ENCODE measurements at places on chromosomes 4 and X.

GRCh38 chrX:140765043-140765784 lies 55.7 kb downstream of the LINC00632 start:
- peak overlapping the region; percentile 77 for H3K27ac ChIP-seq
- H3K4me3 ChIP-seq, result peak overlapping the region; percentile 60
- DNase-seq, result no peak
- H3K27me3 ChIP-seq, result no peaks in the 10 kb centered on the region
- no peaks in the 10 kb centered on the region for H3K4me1 ChIP-seq

- no peak overlapping the region for H3K4me3 ChIP-seq
- no peaks in the 10 kb centered on the region for H3K27me3 ChIP-seq
- H3K4me1 ChIP-seq, result no peaks in the 10 kb centered on the region
- no peak for DNase-seq
- no peak overlapping the region for H3K27ac ChIP-seq
These were observed 8.9 kb downstream of the HTN1 start for GRCh38 chr4:70059149-70059548.

GRCh38 chr4:172147687-172148086 lies 334.5 kb downstream of the GALNTL6 start:
- no peaks in the 10 kb centered on the region for H3K27me3 ChIP-seq
- no peak overlapping the region for H3K4me3 ChIP-seq
- H3K27ac ChIP-seq, result no peak overlapping the region

- H3K4me1 ChIP-seq, result no peaks in the 10 kb centered on the region
- DNase-seq, result no peak
- H3K36me3 ChIP-seq, result no peaks in the 10 kb centered on the region
- H3K27ac ChIP-seq, result peak overlapping the region; percentile 73
These were observed 1.3 kb downstream of the NPY1R start for GRCh38 chr4:163330916-163331628.

GRCh38 chr4:138428611-138429010 lies 186.5 kb upstream of the SLC7A11 start:
- no peaks in the 10 kb centered on the region for H3K27me3 ChIP-seq
- no peaks in the 10 kb centered on the region for H3K4me1 ChIP-seq
- no peak overlapping the region for H3K4me3 ChIP-seq
- H3K27ac ChIP-seq, result no peak overlapping the region

DNA sequence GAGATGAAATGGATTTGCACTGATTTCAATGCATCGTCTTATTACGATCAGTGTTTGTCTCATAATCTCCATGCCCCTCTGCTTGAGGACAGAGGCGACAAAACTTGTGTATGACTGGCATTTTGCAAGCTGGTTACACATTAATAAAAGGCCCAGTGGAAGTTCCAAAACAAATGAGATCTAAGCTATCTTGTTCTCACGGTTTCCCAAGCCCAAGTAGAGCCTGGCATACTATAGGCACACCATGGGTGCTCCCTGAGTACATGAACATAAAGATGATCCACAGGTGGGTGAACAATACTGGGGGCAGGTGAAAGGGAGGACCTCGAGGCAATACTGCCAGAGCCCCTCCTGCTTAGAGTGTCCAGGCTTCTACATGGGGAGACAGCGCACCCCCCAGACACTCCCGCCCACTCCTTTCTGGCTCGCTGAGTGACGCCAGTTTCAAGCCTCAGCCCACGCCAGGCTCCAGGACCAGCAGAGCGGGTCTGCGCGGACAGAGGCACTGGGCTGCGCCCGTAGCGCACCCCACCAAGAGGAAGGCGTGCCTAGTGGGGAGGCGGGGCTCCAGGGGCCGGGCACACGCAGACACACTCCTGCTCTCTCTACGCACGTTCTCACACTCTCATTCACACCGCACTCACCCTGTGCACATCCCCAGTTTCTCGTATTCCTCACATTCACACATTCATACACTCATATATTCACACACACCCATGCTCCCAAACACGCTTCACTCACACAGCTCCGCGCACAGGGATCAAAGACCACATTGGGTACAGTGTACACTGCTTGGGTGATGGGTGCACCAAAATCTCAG lies 8.9 kb upstream of the GSX2 start:
- H3K4me3 ChIP-seq, result peak overlapping the region; percentile 59
- DNase-seq, result no peak
- H3K36me3 ChIP-seq, result no peaks in the 10 kb centered on the region
- H3K27ac ChIP-seq, result peak overlapping the region; percentile 28
- peaks cover 3% of the 10 kb centered on the region for H3K4me1 ChIP-seq
- H3K27me3 ChIP-seq, result no peaks in the 10 kb centered on the region

- H3K4me1 ChIP-seq, result no peaks in the 10 kb centered on the region
- no peaks in the 10 kb centered on the region for H3K36me3 ChIP-seq
- no peaks in the 10 kb centered on the region for H3K27me3 ChIP-seq
- DNase-seq, result no peak
These were observed at the start of gene TASL for GRCh38 chrX:30577362-30577991. TASL (minus strand) TSS chrX:30577766; CDS start chrX:30560355, 17,411 bp downstream.

- no peak for DNase-seq
- H3K36me3 ChIP-seq, result no peaks in the 10 kb centered on the region
These were observed 5.0 kb upstream of the NSD2 start for GRCh38 chr4:1866189-1866661.

- H3K4me3 ChIP-seq, result no peak overlapping the region
- no peaks in the 10 kb centered on the region for H3K4me1 ChIP-seq
- H3K27ac ChIP-seq, result no peak overlapping the region
- no peaks in the 10 kb centered on the region for H3K27me3 ChIP-seq
- no peaks in the 10 kb centered on the region for H3K36me3 ChIP-seq
These were observed 53.8 kb downstream of the CXCL1 start for GRCh38 chr4:73922766-73923630.

DNA sequence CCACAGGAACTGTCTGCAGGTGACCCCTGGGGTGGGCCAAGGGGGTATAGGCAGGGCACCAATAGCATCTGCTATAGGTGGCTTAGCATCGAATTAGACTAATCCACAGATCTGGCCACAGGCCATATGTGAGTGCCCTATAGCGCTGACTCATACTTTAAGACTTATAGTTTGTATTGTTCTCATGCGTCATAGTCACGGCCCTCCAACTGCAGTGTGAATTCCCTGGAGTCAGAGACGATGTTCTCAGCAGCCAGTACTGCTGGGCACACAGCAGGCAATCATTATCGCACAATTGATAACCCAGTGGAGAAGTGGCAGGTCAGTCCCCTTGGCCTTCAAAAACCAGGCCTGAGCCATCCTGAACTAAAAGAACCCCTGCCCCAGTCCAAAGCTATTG lies 58.1 kb downstream of the ADGRG2 start:
- no peak overlapping the region for H3K27ac ChIP-seq
- no peak for DNase-seq
- no peaks in the 10 kb centered on the region for H3K27me3 ChIP-seq
- no peak overlapping the region for H3K4me3 ChIP-seq
- no peaks in the 10 kb centered on the region for H3K36me3 ChIP-seq

DNA sequence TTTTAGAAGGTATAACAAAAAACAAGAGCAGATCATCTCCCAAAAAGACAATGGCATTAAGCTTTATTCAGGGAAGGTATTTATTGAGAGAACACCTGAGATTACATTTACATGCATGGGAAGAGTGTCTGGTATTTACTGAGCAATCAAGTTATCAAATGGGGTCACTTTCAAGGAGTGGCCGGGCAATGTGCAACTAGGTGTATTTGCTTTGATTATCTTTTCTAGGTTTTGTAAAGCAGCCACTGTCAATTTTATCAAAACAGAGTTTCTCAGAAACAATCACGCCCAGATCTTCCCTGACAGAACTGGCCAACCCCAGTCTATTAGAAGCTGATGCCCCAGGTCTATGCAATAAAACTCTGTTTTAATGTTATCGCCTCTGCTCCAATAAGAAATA lies 169.5 kb downstream of the GLRA2 start:
- H3K36me3 ChIP-seq, result no peaks in the 10 kb centered on the region
- no peak overlapping the region for H3K4me3 ChIP-seq
- no peak for DNase-seq

DNA sequence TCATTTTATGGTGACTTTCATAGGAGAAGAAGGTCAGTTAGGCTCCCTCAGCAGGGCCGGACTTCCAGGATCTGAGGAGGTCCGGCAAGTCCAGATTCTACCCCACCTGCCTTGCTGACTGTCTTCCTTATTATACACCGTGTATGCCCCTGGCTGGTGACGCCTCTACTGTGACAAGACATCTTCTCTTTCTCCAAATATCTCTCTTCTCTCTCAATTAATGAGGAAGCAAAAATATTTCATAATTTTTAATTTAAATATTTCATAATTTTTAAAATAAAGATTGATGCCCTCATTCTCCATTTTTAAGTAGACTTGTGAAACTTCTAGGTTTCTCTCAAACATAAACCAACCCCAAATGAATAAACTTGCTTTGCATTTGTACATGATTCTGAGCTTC lies 202.5 kb downstream of the NSUN7 start:
- H3K27ac ChIP-seq, result peak overlapping the region; percentile 92
- H3K36me3 ChIP-seq, result no peaks in the 10 kb centered on the region
- no peaks in the 10 kb centered on the region for H3K27me3 ChIP-seq
- no peak overlapping the region for H3K4me3 ChIP-seq

DNA sequence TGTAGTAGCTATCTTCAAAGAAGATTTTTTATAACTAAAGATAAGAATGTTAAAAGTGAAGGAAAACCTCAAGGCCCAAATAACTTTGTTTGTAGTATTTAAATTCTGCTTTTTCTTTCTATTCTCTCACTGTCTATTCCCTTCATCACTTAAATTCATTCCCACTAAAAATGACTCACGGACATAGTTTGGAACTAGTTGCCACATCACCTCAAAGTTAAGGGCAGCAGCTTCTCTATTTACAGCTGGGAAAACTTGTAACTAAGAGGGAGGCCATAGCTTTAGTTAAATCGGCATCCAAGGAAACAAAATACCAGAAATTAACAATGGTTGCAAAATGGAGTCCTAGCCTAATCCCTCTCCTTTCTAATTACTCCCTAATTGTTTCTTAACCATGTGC lies 325.4 kb upstream of the MAGEB2 start:
- no peak for DNase-seq
- H3K4me3 ChIP-seq, result no peak overlapping the region
- no peaks in the 10 kb centered on the region for H3K27me3 ChIP-seq
- H3K4me1 ChIP-seq, result no peaks in the 10 kb centered on the region
- H3K27ac ChIP-seq, result no peak overlapping the region
